SK-N-SH (cell line): ENCODE measurements at places on chromosomes 5 and 9. TPM values are rescaled to one million over a fixed set of nuclear protein-coding genes. Genes with fewer than 3 reads are reported as not detected.

Gene DBH
- 0.92 and 1.2 TPM in 2 replicates for polyA plus RNA-seq

GRCh38 chr9:126499911-126500599 lies 113.7 kb upstream of the LMX1B start:
- no peaks in the 10 kb centered on the region for H3K4me1 ChIP-seq
- no peak overlapping the region; the same call in 1 of the 2 replicates for H3K4me3 ChIP-seq
- no peaks in the 10 kb centered on the region for H3K27me3 ChIP-seq
- H3K36me3 ChIP-seq = no peaks in the 10 kb centered on the region
- DNase-seq = no peak

Gene SPATA31A3
- polyA plus RNA-seq = not detected in 2 replicates

DNA sequence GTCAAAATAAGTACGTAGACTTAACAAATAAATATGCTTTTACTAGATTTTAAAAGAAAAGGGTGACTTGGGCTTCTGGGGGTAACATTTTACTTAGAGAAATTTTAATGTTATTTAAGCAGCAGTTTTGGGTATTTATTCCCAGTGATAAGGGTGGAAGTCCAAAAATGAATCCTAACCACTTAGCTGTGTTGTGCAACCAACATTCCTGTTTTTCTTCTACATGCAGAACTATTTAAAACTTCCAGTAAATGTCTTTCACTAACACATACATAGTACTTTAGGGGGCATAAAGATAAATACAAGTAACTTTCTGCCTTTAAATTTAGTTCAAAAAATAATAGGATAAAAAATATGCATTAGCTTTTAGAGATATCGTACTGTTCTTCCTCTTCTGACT lies 436.7 kb downstream of the CTNND2 start:
- H3K36me3 ChIP-seq = no peaks in the 10 kb centered on the region
- no peak overlapping the region for H3K27ac ChIP-seq
- no peak for DNase-seq
- no peaks in the 10 kb centered on the region for H3K4me1 ChIP-seq
- no peak overlapping the region for H3K4me3 ChIP-seq

Gene AK8
- 0.77 and 0.84 TPM in 2 replicates for polyA plus RNA-seq

DNA sequence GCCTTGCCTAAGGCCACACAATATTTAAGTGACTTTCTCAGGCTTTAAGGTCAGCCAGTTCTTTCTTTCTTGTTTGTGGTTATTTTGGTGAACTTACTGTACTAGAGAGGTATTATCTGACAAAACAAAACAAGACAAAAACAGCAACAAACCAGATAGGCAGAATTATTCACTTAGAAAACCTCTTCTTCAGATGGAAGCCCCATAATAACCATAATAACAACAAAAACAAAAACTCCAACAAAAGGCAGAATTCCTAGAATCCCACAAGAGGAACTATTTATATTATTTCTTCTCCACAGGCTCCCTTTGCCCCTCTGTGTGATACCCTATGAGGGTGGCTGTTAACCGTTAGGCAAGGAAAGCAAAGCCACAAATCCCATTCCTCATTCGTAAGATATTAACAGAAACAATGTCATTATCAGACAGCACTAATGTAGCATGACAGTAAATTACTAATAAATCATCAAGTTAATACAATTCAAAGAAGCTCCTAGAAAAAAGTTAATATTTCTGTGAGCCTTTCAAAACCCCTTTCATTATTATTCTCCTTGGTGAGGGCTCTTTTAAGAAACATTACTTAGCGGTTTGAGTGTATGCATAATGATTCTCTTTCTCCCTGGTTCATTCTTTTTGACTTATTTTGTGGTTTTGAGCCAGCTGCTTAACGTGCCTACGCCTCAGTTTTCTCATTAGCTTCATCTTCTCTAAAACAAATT lies 274.9 kb downstream of the EFNA5 start:
- no peak overlapping the region for H3K4me3 ChIP-seq
- DNase-seq = no peak
- no peaks in the 10 kb centered on the region for H3K36me3 ChIP-seq
- no peaks in the 10 kb centered on the region; the same call in 1 of the 2 replicates for H3K4me1 ChIP-seq

- no peak overlapping the region for H3K27ac ChIP-seq
- peaks cover 6% of the 10 kb centered on the region for H3K4me1 ChIP-seq
- no peak for DNase-seq
Measured at GRCh38 chr9:16441791-16442190, 428.7 kb downstream of the BNC2 start.

DNA sequence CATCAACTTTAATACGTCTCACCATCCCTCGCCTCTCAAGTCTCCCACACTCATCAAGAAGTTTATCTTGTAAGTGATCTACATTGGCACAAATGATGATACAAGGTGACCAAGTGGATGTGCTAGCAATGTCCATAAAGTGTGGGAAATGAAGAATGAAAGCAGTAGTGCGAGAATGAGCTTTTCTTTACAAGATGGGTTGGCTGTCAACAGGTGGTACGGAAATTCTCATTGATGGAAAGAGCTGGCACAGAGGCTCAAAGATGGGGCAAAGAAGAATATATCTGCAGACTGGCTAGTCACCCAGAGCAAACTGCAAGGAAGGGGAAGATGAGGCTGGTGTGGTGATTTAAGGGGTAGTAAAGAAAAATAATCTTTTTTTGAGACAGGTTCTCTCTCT lies 640.8 kb downstream of the MAT2B start:
- no peaks in the 10 kb centered on the region; the same call in 1 of the 2 replicates for H3K4me1 ChIP-seq
- no peaks in the 10 kb centered on the region for H3K36me3 ChIP-seq
- no peaks in the 10 kb centered on the region for H3K27me3 ChIP-seq
- no peak overlapping the region for H3K27ac ChIP-seq
- H3K4me3 ChIP-seq = no peak overlapping the region

DNA sequence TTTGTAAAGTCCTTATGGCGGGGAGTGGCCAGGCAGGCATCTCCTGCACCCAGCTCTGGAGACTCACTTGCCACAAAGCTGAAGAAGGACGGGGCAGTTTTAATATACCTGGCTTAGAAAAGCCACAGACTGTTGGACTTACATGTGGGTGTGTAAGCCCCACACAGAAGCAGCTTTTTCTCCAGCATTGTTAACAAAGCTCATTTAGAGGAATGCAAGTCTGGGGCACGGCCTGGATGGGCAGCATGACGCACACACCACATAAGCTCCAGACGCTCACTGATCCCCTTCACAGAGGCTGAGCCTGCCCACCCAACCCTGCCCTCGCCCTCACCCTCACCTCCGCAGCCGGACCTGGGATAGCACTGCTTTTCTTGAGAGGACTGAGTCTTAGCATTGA lies 58.0 kb upstream of the PDE8B start:
- no peaks in the 10 kb centered on the region for H3K36me3 ChIP-seq
- DNase-seq = no peak
- H3K4me3 ChIP-seq = no peak overlapping the region
- H3K27me3 ChIP-seq = peaks cover 24% of the 10 kb centered on the region; the same call in 1 of the 2 replicates
- H3K4me1 ChIP-seq = no peaks in the 10 kb centered on the region

DNA sequence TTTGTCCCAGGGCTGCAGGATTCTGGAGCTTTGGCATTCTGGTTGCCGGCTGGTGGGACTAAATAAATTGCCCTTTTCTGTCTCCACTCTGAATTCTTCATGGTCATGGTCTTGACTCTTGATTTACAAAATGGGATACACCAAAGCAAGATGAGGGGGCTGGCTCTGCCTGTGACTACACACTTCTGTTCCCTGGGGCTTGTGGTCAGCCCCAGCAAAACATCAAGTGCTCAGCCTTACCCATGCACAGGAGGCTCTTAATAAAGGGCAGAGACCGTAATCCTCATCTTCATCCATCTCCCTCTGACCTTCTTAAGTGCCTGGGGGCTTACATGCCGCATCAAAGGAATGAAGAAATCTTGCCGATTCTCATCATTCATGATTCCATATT lies 198.0 kb downstream of the GNA14 start:
- H3K4me1 ChIP-seq = peaks cover 6% of the 10 kb centered on the region; the same call in 1 of the 2 replicates
- no peaks in the 10 kb centered on the region for H3K36me3 ChIP-seq
- no peak overlapping the region for H3K4me3 ChIP-seq

DNA sequence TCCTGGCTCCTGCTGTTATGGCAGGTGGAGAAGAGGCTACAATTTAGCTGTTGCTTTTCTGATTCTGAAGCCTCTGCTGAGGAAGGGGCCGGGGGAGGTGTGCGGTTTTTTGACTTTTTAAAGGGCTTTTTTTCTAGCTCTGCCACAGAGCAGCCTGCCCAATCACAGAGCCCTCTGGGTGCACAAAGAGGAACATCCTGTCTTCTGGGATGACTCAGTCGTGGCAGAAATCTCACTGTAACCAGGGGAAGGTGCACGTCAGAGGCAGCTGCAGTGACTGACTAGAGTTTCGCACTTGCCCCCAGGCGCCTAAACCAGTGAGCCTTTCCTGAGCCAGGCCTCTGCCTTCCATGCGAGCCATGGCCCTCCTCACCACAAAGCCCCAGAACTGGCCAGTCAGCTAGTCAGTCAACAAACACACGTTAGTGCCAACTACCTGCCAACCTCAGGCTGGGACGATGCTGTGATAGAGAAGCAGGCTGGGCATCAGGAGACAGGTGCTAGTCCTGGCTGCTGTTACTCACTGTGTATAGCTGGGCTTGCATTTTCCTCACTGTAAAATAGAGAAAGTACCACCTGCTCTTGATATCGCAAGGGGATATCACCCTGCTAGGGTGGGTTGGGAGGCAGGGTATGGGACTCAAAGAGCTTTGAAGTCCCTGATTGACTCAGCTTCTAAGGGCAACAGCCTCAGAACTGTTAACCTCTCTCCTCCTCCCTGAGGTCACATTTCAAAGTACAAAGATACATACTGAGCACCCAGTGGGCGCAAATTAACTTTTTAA lies 2.2 kb downstream of the AKNA start:
- H3K27me3 ChIP-seq = no peaks in the 10 kb centered on the region
- no peaks in the 10 kb centered on the region for H3K36me3 ChIP-seq
- peaks cover 11% of the 10 kb centered on the region for H3K4me1 ChIP-seq
- no peak overlapping the region for H3K4me3 ChIP-seq
- H3K27ac ChIP-seq = no peak overlapping the region

DNA sequence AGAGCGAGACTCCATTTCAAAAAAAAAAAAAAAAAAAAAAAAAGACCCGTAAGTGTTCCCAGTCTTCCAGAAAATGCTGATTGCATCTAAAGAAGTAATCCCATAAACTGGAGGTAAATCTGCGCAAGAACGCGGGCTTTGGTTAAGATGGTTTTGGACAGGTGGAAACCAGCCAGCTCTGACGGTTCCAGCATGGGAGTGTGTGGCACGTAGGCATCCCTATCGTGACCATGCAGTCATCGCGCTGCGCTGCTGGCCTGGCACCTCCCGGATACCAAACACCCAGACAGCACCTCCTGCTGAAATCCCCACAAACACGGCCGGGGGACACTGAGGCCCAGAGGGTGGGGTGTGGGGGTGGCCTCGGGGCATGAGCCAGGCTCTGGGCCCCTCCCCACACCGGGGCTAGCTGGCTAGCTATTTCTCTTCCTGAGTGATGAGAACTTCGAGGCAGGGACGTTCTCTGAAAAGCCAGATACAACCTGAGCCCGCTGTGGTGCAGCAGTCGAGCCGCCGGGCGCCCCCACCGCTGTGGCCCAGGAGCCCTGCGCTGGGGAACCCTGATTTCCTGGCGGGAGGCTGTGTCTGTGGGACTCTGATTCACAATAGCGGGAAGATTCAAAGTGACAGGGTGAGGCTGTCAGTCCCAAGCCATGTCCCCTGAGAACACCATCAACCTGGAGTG lies 32.2 kb upstream of the NOTCH1 start:
- no peak overlapping the region for H3K4me3 ChIP-seq
- H3K4me1 ChIP-seq = no peaks in the 10 kb centered on the region; the same call in 1 of the 2 replicates
- no peaks in the 10 kb centered on the region for H3K27me3 ChIP-seq
- no peak overlapping the region for H3K27ac ChIP-seq

Gene ZNF462
- polyA plus RNA-seq = 5.2 and 5.5 TPM in 2 replicates

- no peak overlapping the region for H3K27ac ChIP-seq
- H3K4me1 ChIP-seq = no peaks in the 10 kb centered on the region; the same call in 1 of the 2 replicates
- H3K36me3 ChIP-seq = no peaks in the 10 kb centered on the region
- no peak overlapping the region for H3K4me3 ChIP-seq
- H3K27me3 ChIP-seq = no peaks in the 10 kb centered on the region
Measured at GRCh38 chr9:88056876-88057275, 81.4 kb downstream of the SPATA31C2 start.

DNA sequence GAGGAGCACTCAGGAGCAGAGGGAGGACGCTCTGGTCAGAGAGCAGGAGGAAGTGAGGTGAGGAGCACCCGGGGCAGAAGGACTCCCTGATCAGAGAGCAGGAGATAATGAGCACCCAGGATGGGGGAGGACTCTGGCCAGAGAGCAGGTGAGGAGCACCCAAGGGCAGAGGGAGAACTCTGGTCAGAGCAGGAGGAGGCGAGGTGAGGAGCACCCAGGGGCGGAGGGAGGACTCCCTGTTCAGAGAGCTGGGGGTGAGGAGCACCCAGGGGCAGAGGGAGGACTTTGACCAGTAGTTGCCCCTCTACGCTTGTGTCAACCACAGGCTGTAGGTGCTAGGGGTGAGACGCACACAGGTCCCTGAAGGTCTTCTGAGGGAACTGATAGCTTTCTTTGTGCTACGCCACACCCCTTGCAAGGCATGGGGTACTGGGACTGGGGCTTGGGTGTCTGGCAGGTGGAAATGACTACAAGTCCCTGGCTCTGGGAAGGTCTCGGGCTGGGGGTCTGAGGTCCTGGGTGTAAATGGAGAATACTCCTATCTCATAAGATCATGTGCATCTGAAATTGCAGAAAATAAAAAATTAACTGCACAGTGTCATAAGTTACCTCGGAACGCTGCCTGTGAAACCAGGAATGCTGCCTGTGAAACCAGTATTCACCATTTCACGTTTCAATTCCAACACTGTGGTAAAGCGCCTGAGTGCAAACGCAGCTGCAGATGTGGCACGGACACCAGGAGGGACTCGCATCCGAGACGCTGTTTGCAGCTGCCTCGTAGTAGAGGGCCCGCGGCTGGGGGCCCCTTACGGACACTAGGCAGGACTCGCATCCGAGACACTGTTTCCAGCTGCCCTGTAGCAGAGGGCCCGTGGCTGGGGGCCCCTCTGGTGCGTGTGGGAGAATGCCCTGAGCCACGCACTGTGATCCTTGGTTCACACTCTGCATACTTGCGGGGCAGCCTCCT lies 27.0 kb upstream of the SLC6A3 start:
- no peak overlapping the region for H3K27ac ChIP-seq
- no peaks in the 10 kb centered on the region for H3K27me3 ChIP-seq
- DNase-seq = no peak
- H3K4me3 ChIP-seq = no peak overlapping the region
- H3K36me3 ChIP-seq = peaks cover 5% of the 10 kb centered on the region
- H3K4me1 ChIP-seq = no peaks in the 10 kb centered on the region

DNA sequence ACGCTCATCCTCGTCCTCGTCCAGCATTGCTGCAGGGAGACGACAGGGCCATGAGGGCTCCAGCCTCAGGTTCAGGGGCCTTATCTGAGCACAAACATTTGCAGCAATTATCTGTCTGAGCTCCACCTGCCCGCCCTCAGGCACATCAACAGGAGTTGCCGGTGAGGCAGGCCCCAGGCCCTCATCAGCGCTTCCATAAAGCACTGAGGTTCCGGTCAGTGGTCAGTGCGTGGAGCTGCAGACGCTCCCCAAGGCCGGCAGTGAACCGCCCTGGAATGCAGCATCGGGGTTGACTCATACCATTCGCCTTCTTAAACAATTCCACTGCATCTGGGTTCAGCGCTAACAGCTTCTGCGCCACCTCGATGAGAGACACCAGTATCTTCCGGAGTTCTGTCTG lies 15.2 kb downstream of the UBAC1 start:
- no peak overlapping the region for H3K27ac ChIP-seq
- DNase-seq = no peak
- H3K27me3 ChIP-seq = no peaks in the 10 kb centered on the region
- peaks cover 49% of the 10 kb centered on the region; the same call in 1 of the 2 replicates for H3K36me3 ChIP-seq
- H3K4me3 ChIP-seq = no peak overlapping the region
